Fibroblast of upper back skin (primary cell): ENCODE measurements at places on chromosomes 3 and 15.

- DNase-seq: no peak
Measured at GRCh38 chr15:27861171-27861570, 237.9 kb downstream of the OCA2 start.

GRCh38 chr15:69091654-69092053 is 68.8 kb upstream of the GLCE start:
- no peak for DNase-seq

DNA sequence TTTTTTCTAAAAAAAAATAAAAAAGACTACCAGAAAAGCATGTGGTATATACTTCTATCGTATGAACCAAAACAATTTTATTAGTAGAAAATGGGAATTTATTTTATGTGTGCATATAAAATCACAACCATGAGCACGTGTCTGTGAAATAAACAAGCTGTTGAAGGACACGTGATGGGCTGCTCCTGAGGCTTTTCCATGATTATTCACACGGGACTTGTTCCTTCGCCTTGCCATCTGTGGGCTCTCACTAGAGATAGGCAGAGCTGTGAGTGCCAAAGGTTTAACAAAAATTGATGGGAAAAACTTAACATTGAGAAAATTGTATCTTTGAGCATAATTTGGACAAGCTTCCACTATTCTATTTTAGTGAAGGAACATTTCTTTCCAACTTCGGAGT is 12.4 kb upstream of the ETV5 start:
- DNase-seq: no peak

- DNase-seq: peak; percentile 4
Measured at GRCh38 chr15:97521381-97522285, 438.9 kb upstream of the ARRDC4 start.

GRCh38 chr3:12356996-12357395 is 68.1 kb downstream of the PPARG start:
- no peak for DNase-seq

GRCh38 chr3:58164199-58164879 is 46.4 kb downstream of the DNASE1L3 start:
- no peak for DNase-seq

- peak; percentile 13 for DNase-seq
Measured at GRCh38 chr3:143658861-143659260, 189.4 kb downstream of the SLC9A9 start.

DNA sequence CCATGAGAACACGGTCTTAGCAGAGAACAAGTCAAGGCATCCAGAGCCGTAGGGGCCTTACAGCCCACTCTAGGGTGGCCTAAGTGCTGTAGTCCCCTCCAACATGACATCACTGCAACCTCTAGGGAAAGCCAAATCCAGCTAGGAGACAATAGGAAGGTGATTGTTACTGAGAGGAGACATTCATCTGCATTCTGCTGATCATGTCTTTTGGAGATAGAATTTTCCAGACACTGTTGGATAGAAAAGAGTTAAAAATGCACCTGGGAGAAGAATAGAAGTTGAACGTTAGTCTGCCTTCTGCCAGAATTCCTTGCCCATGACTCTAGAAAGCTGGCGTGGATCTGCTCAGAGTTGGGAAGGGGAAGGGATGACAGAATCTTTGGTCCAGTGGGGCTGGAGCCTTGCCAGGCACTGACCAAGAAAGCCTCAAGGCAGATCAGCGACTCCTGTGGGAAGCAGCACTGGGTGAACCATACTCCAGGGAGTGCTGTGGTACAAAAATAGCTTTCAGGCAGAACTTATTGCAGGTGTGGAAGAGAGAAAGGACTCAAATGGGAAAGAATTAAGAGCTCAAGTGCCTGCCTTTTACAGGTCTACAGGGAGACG is 44.8 kb upstream of the RAF1 start:
- DNase-seq: peak; percentile 81

- DNase-seq: no peak
Measured at GRCh38 chr3:141380987-141381386, 12.7 kb downstream of the ZBTB38 start.

- DNase-seq: no peak
Measured at GRCh38 chr15:38722236-38722635, 157.6 kb upstream of the RASGRP1 start.

DNA sequence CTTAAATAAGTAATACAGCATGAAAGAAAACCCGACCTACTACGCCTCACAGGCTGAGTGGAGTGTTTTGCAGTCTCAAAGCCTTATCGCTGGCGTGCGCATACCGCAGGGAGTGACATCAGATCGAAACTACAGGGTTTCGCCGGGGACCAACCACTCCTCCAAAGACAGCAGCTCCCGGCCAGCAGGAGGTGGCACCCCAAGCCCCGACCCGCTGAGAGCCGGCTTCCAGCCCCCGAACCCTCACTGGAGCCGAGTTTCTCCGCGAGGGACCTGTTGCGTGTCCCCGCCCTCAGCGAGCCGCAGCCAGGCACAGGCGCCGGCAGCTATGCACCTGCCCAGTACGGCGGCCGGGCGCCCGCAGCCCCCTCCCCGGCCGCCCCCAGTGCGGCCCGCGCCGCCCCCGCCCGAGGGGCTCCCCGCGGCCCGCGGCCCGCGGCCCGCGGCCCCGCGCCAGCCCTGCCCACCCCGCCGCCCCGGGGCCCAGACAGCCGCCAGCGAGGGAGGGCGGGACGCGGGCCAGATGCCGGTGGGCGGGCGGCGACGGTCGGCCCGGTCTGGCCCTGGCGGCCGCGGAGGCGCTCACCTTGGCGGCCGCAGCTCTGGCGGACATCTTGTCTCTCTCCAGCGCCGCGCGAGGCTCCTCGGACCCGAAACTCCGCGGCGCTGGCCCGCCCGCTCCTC is 710 bp downstream of the TJP1 start:
- peak; percentile 71 for DNase-seq

GRCh38 chr3:41365973-41366372 is 166.7 kb downstream of the CTNNB1 start:
- DNase-seq: no peak

- DNase-seq: peak; percentile 100
Measured at GRCh38 chr3:27431116-27431515, 53.1 kb downstream of the SLC4A7 start.

DNA sequence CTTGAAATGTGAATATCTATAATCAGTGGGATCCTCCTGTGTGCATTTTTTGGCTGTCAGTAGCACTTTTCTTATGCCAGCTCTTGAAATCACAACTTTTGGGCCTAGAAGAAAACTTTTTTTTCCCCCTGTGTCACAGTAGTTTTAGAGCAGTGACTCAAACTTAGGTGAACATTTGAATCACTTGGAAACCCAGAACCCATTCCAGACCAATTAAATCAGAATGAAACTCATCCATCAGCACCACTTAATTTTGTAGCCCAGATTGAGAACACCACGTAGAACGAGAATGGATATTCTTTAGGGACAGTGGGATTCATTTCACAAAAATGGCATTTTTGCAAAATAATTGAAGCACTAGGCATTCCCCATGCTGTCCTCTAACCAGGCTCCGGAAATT is 224.8 kb upstream of the NANOGP8 start:
- DNase-seq: peak; percentile 72

- peak; percentile 69 for DNase-seq
Measured at GRCh38 chr3:43894176-43895049, 203.7 kb downstream of the ABHD5 start.

DNA sequence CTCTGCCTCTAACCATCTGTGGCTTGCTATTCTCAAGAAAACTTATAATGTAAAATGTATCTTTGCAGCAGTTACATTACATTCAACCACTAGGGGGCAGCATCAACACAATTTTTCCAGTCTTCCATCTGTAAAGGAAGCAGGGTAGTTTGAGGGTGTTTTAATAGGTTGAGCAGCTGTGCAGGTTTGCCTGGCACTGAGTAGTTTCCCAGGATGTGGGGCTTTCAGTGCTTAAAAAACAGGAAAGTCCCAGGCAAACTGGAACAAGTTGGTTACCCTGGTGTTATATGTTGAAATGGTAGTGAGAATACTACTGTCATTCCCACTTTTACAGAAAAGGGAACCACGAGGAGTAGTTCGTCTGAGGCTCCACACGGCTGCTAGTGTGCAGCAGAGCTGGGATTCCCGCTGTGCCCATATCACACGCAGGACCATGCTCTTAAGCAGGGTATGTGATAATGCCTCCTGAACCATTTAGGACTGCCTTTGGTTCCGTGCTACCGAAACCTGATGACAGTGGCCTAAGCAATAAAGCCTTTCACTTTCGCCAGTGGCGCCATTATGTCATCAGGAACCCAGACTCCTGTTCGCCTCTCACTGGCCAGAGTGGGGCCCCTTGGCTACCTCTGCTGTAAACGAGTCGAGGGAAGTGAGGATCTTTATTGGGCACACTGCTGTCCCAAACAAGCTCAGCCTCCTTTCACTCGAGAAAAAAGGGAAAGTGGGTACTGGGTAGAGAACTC is 64.7 kb upstream of the ZBTB38 start:
- DNase-seq: peak; percentile 81

DNA sequence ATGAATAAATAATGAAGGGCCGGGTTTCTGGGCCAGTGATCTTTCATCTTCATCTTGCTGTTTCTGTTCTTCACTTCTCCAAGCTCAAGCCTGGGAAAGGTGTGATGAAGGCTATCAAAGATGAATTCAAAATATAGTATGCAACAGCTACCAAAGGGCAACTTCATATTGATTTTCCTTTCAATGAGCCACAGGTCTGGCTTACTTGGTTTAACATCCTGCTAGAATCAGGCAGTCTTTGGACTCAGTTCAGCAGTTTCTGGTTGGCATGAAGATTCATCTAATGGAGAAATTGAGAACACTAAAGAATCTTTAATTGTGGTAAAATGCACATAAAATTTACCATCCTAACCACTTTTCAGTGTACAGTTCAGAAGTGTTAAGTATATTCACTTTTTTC is 43.3 kb downstream of the NFKBIZ start:
- no peak for DNase-seq

- DNase-seq: no peak
Measured at GRCh38 chr3:8442993-8443650, 58.5 kb upstream of the LMCD1 start.

DNA sequence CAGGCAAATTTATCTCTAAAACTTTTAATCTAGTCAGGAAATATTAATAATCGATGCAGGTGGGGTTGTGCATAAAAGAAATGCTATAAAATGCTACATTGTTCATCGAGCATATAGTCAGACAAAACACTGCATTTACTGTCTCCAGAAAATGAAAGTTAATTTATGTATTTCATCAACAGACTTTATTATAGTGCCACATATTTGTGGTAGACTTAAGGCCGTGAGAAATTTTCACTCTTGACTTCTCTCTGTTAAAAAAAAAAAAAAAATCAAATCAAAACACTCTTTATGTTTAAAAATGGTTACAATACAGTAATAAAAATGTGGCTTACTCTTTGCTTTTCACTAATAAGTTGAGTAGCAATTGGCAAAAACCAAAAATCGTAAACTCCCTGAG is 67.4 kb downstream of the RBMS3 start:
- no peak for DNase-seq

DNA sequence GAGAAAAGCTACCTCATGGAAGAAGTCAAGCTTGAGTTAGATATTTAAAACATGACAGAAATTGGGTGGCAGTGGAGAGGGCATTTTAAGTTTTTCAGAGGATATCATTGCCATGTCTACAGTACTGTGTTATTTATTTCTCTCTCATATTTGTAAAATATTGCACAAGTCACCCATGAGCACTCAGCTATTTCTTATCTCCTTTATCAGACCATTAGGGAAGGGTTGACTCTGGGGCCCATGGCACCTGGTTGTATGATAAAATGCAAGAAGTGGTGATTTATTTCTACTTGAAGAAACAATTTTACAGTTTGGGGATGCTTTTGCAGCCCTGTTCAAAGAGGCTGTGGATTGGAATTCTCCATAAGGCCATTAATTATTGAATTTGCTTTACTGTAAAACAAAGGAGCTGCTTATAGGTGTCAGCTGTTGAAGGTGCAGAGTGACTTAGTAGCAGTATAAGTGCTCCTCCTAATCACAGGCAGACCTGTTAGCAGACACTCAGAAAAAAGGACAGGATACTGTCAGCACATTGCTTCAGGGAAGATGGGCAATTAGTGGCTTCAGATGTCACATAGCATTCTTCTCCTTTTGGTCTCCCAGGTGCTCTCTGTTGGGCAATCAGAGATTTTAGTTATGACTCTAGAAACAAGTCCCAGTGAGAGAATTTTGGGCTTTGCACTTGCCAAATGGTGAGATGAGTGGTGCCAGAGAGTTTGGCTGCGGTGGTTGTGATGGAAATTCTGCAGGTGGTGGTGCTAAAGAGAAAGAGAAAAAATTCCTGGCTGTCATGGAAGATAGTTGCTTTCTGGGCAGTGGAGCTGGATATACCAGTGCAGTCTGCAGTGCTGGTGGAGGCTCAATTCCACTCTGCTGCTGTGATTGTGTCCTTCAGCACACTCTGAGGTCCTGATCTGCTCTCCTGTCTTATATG is 129.7 kb upstream of the ROPN1 start:
- no peak for DNase-seq

- peak; percentile 62 for DNase-seq
Measured at GRCh38 chr3:73511571-73512525, 112.9 kb downstream of the PDZRN3 start.

GRCh38 chr3:129316248-129317013 is 37.8 kb downstream of the HMCES start:
- DNase-seq: peak; percentile 81

DNA sequence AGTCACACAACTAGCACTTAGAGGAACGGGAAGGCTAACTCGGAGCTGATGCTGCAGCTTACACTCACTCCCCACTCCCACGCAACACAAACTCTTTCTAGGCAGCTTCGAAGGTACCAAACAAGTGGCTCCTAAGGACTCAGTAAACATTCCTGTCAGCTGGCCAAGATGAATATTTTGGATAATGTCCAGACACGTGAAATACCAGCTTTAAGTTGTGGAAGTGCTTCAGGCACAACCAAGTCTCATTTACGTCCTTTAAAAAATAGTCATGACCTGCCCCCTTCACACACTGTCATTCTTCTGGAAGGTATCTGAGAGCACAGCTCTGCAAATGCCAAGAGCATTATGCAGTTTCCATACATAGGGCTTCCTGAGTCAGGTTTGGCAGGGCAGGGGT is 1005.9 kb upstream of the CFAP20DC start:
- DNase-seq: peak; percentile 63
